ENCODE measurements at places on chromosomes 12 and 14. TPM values are rescaled to one million over a fixed set of nuclear protein-coding genes. Genes with fewer than 3 reads are reported as not detected.

HHIPL1 gene
- 9.3 TPM for total RNA-seq

PLEK2 gene
- total RNA-seq: 3.0 TPM

LRCOL1 gene
- total RNA-seq: not detected

LRRC43 gene
- total RNA-seq: 3.3 TPM

CDK4 gene
- total RNA-seq: 285 TPM

FAM90A1 gene
- total RNA-seq: not detected

KRT77 gene
- not detected for total RNA-seq

TAS2R8 gene
- total RNA-seq: not detected

GLI1 gene
- 1.6 TPM for total RNA-seq

GLS2 gene
- total RNA-seq: 0.73 TPM

IFNG gene
- total RNA-seq: not detected

ABCD2 gene
- 0.17 TPM for total RNA-seq

ENDOU gene
- 0.29 TPM for total RNA-seq

TMPRSS12 gene
- not detected for total RNA-seq

OR6C2 gene
- not detected for total RNA-seq

FOXM1 gene
- total RNA-seq: 2.8 TPM

SLC15A4 gene
- total RNA-seq: 53.8 TPM

SDR9C7 gene
- 0.15 TPM for total RNA-seq

SYCP3 gene
- total RNA-seq: not detected

OTX2 gene
- not detected for total RNA-seq

PTPRQ gene
- 1.2 TPM for total RNA-seq

SOX5 gene
- total RNA-seq: 7.9 TPM

KIAA0586 gene
- total RNA-seq: 47.0 TPM

BCL11B gene
- total RNA-seq: under 0.01 TPM

MYO1A gene
- total RNA-seq: not detected

LRP6 gene
- total RNA-seq: 58.3 TPM

PRH2 gene
- total RNA-seq: not detected

JDP2 gene
- total RNA-seq: 48.6 TPM

TMEM233 gene
- under 0.01 TPM for total RNA-seq

SLC22A17 gene
- 28.0 TPM for total RNA-seq

All from smooth muscle cell of trachea (primary cell).